ENCODE measurements at places on chromosomes 3 and 15. TPM values are rescaled to one million over a fixed set of nuclear protein-coding genes. Genes with fewer than 3 reads are reported as not detected.

- DNase-seq = no peak
Observed at GRCh38 chr3:36840453-36840921, 76.1 kb upstream of the DCLK3 start.

GRCh38 chr15:72304596-72304995 is 15.4 kb downstream of the CELF6 start:
- no peak for DNase-seq

PRR23A gene
- not detected for total RNA-seq

EPHB3 gene
- total RNA-seq = 5.0 TPM

GOLGA6B gene
- total RNA-seq = not detected

DNA sequence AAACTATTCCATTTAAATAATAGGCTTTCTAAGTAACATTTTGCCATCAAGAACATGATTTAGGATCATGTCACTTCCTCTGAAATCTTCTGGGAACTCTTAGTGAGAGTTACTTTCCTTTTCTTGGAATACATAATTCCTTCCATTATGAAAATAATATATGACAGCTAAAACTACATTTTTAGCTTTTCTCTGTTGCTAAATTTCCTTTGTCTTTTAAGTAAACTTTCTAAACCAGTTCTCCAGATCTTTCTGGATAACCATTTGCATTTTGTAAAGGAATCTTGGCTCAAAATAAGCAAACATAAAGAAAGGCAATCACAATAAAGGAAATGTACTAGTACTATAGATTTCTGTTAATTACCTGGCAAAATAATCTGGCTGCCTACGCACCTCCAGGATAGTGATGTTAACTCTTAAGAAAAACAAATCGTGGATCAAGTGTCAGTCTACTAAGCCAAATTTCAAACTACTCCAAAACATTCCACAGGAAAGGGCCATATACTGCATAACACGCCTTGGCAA is 165.7 kb downstream of the ZNF385D start:
- DNase-seq = no peak

BNIP2 gene
- 70.2 TPM for total RNA-seq

DNA sequence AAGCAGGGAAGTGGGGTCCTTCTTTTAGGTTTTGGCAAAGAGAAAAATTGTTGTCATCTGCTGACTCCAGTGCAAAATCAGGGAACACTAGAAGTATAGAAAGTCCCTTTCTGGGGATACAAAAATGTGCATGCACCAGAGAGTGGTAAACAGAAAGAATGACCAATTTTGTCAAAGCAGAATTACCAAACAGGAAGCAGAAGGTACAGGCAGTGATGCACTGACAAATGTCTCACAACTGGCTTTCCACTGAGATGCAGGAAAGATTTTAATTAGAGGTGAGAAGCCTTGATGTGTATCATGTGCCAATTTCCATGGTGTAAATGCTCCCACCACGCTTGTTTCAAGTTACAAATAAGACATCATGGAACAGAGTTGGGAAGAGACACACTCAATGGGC is 66.0 kb downstream of the TRIM69 start:
- no peak for DNase-seq

CLCN2 gene
- total RNA-seq = 17.8 TPM

MUC13 gene
- total RNA-seq = not detected

DNA sequence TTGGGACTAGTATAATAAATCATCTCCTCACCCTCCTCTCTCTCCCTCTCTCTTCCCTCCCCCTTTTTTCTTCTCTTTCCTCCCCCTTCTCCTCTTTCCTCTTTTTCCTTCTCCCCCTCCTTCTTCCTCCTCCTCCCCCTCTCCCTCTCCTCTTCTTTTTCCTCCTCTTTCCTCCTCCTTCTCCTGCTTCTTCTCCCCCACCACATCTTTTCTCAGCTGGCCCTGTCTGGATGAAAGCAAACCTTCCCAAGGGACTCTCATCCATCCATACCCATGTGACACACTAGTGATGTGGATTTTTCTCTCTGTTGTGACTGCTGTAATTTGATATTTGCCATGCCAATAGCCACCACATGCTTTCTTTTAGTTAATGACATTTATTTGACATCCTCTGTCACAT is 127.2 kb downstream of the EBLN2 start:
- no peak for DNase-seq

OPA1 gene
- 122 TPM for total RNA-seq

DNA sequence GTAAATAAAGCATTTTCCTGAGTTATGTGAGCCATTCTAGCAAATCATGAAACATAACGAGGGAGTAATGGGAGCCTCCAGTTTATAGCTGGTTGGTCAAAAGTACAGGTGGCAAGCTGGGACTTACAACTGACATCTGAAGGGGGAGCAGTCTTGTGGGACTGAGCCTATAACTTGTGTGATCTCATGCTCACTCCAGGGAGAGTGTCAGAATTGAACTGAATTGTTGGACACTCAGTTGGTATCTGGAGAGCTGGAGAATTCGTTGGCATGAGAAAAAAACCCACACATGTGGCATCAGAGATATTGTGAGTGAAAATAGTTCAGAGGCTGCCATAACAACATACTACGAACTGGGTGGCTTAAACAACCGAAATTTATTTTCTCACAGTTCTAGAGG is 22.8 kb upstream of the DENND6A start:
- DNase-seq = no peak

- DNase-seq = no peak
Observed at GRCh38 chr3:160224256-160224655, 966 bp upstream of the C3orf80 start.

DNA sequence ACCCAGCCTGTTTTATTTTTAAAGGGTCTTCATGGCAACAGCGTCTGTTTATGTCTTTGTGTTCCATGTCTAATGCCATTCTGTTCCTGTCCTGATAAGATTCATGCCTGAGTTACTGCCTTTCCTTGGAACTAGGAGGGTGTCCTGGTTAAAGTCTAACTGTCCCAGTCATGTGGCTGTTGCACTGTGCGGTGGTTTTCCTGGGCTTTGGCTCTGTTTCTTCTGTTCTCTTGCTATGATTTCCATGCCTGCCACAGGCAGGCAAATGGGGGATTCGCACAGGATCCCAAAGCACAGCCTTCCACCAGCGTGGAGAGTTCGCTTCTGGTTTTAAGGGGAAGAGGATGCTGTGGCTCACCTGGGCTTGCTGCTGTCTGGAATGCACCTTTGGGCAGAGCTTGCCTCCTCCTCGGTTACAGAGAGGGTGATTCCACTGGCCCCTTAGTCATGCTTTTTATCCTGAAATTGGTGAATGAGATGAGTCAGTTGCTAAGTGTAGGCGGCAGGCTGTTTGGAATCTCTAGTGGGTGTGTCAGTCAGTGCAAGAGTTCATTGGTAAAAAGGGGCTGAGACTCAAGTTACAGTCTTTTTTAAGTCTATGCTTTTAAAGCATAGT is 86.8 kb downstream of the CCK start:
- no peak for DNase-seq

SYNPR gene
- total RNA-seq = 6.1 TPM

- DNase-seq = no peak
Observed at GRCh38 chr15:64070965-64071851, 22.4 kb downstream of the CIAO2A start.

DNA sequence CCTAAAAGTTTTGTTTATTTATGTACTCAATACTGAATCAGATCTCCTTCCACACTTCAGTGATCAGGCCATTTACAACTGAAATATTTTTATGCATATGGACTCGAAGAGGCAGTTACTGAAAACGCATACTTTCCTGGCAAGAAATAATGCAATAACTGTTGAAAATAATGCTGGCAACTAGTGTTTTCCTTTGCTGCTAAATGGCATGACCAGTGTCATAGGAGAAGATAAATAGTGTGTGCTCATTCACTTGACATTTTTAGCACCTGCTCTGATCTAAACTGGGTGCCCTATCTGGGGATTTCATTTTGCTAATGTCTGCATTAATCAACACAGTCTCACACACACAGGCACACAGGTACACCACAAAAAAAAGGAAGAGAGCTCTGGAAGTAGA is 695.2 kb downstream of the TUSC7 start:
- DNase-seq = no peak

ANKRD63 gene
- not detected for total RNA-seq

DNA sequence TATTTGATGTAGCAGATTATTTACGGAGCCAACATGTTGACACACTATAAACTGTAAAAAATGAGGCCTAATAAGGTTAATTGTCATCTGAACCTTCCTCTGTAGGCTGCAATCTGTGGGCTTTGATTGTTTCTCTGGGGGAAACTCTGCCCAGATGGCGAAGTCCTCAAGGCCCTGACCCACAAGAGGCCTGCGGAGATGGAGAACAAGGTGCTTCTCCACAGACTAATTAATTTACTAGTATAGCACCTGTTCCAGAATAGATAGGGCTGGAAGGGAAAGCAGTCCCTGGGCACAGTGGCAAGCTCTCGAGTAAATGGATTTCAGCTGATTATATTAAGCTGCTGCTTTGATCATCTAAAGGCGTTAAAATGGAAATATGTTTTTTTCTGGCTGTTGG is 338.8 kb upstream of the DNAJC19 start:
- DNase-seq = peak; percentile 17

ISLR gene
- total RNA-seq = 1.2 TPM

TNFSF10 gene
- total RNA-seq = not detected

GRCh38 chr3:194401868-194402329 is 2.8 kb upstream of the GP5 start:
- no peak for DNase-seq

GRCh38 chr3:108287146-108287545 is 9.2 kb upstream of the HHLA2 start:
- DNase-seq = no peak

- no peak for DNase-seq
Observed at GRCh38 chr3:128804811-128805155, 74.6 kb upstream of the ACAD9 start.

GRCh38 chr3:155676252-155676981 is 68.5 kb downstream of the PLCH1 start:
- DNase-seq = peak; percentile 42

SLC28A1 gene
- 0.25 TPM for total RNA-seq

DENND4A gene
- 23.7 TPM for total RNA-seq

- DNase-seq = peak; percentile 52
Observed at GRCh38 chr3:4976109-4976508, 3.1 kb upstream of the BHLHE40 start.

DNA sequence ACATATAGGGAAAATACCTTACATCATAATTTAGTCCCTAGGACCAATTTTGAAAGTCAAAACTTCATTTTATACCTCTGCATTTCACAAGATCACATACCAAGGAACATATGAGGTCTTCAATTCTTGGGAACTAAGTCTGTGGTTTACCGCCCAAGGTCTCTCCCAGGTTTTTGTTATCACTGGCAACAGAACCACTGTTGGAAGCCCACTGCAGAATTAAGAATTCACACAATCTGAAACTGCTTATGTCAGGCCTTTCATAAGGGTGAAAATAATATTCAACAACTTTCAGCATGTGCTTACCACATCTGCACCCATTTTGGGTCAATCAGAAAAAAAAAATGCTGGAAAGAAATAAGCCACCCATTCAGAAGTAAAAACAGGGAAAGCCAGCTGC is 107.2 kb upstream of the MME start:
- DNase-seq = no peak

GRCh38 chr15:68371851-68372250 is 60.1 kb downstream of the ITGA11 start:
- no peak for DNase-seq

- no peak for DNase-seq
Observed at GRCh38 chr3:153051427-153052095, 110.5 kb upstream of the RAP2B start.

- DNase-seq = no peak
Observed at GRCh38 chr3:40751666-40752065, 226.9 kb downstream of the ZNF621 start.

TEX55 gene
- total RNA-seq = not detected

DNA sequence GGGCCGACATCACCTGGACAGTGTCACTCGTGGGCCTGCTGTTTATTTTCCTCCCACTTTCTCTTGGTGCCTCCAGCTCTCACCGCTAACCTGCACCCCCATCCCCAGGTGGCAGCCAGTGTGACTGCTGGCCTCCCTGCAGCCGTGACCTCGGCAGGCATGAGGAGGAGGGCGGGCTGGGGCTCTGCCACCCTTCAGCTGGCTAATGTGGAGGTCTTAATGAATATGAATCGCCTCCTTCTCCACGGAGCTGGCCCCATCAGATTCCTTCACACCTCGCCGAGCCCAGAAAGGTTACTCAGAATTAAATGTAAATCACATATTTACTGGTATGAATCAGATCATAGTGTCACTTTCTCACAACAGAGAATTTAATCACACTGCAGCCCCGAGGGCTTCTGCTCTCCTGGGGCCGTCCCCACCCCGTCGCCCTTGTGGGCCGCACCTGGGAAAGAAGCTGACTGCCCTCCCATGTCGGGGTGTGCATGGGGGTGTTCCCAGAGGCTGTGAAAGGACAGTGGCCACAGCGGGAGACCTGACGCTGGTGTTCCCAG is 171.1 kb upstream of the TLE3 start:
- no peak for DNase-seq

- DNase-seq = peak; percentile 47
Observed at GRCh38 chr3:125052624-125053303, 3.0 kb downstream of the HEG1 start.

DNA sequence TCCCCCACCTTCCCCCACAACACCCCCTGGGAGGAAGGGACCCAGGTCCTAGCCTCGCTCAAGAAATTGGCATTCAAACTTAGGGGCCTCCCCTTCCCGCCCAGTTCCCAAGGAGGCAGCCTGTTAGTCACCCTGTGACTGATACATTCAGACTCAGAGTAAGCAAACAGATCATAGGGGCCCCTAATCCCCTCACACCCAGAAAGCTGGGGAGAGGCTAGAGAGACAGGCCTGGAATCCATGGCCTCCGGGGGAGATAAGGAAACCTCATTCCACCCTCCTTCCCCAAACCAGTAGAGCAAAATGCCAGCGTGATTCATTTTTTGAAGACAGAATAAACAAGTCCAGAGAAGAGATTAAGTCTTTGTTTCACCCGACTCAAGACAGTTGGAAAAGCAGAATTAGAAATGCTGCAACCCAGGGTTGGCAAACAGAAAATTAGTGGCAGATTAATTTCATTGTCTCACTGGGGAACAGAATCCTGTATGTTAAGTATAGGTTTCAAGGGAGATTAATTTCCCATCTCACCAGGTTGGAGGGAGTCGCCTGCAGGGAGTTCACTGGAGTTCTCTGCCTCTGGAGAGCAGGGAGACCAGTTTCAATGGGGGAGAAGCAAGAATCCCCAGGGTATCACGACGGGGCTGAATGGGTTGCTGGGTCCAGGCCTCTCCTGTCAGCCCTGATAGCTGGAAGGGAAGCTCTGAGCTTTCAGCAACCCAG is 268.3 kb downstream of the UACA start:
- no peak for DNase-seq

DNA sequence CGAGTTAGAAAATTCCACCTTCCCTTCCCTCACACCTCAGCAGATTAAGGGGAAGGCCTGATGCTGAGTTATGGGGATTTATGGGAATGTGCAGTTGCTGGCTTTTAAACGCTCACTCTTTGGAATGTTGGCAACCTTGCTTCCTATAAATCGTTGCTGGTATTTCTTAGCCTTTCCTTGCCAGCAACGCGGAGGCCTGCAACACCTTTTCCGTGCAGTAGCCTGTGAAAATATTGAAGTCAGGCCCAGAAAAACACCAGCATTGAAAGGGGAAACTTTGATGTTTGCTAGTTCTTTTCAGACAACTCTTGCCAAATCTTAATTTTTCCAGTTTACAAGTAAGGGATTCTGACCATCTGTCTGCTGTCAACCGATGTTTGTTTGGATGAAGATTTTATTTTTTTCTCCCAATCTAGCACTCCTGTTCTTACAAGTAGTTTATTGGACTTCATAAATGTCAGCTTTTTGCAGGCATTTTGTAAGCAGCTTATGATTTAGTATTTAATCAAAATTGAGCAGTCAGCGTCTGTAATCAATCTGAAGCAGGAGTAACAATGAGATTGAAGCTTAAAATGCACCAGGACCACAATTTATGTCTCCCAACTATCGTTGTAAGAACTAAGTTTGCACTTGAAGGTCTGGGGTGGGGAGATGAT is 251.0 kb downstream of the RPLP1 start:
- DNase-seq = no peak

GOLGA8G gene
- not detected for total RNA-seq

Measured in glutamatergic neuron (in vitro differentiated cells).